GM03348 (cell line): ENCODE measurements at places on chromosomes 3 and 15.

- no peak for DNase-seq
Observed at GRCh38 chr3:157961665-157962064, 144.6 kb downstream of the SHOX2 start.

- DNase-seq = peak; percentile 54
Observed at GRCh38 chr3:43748179-43748578, 57.4 kb downstream of the ABHD5 start.

- DNase-seq = peak; percentile 91
Observed at GRCh38 chr3:126522363-126522788, 1.6 kb upstream of the CHST13 start.

- DNase-seq = no peak
Observed at GRCh38 chr3:132569153-132569552, 27.9 kb upstream of the ACKR4 start.

DNA sequence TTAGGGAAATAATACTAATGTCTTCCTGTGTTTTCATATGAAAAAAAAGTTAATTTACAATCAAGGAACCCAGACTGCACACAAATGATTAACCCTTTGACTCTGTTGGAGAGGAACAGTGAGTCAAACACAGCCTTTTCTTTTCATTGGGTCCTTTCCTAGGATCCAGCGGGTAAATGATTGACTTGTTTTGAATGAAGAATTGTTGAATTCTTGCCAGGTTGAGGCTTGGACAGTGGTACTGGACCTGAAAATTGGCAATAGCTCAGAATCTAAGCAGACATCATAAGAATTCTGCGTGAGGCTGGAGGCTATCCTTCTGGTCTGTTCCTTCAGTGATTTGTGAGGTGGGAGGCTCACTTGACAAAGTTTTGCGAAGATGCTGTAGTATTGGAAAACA is 143.0 kb downstream of the RYR3 start:
- DNase-seq = no peak

- no peak for DNase-seq
Observed at GRCh38 chr3:145490088-145491048, 670.6 kb downstream of the PLOD2 start.

DNA sequence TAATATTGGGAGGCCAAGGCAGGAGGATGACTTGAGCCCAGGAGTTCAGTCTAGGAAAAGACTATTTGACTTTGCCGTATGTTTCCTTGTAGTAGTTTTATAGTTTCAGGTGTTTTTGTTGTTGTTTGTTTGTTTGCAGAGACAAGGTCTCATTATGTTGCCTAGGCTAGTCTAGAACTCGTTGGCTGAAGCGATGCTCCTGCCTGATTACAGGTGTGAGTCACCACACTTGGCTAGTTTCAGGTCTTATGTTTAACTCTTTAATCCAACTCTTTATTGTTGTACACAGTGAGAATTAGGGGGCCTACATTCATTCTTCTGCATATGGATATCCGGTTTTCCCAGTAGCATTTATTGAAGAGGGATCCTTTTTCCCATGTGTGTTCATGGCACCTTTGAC is 32.0 kb downstream of the FAIM start:
- no peak for DNase-seq

- peak; percentile 24 for DNase-seq
Observed at GRCh38 chr3:59759298-59760031, 709.6 kb upstream of the CFAP20DC start.

DNA sequence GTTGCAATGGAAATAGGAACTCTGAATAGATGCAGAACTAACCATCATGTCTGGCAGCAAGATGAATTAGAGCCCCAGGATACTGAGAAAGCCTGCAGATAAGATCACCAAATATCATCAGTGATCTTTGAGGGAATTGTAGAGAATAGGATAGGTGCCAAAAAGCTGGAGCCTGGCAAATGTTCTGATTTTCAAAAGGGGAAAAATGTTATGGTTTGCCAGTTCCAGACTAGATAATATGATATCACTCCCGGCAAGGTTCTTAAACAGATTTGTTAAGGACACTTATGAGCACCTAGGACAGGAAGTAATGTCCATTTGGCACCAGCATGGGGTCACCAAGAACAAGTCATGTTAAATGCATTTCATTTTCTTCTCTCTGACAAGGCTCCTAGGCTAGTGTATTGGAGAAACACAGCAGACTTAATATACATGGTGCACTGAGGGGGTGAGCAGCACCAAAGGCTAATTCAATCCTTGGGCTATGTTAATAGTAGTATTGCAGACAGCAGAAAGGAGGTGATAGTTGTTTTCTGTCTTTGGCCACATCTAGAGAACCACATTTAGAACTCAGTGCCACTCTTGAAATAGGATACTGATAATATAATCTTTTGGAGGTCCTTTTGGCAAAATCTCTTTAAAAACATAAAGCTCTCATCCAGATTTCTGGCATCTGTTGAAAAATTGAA is 4.8 kb downstream of the SRGAP3 start:
- no peak for DNase-seq

- no peak for DNase-seq
Observed at GRCh38 chr3:196700801-196701200, 11.2 kb downstream of the CEP19 start.

DNA sequence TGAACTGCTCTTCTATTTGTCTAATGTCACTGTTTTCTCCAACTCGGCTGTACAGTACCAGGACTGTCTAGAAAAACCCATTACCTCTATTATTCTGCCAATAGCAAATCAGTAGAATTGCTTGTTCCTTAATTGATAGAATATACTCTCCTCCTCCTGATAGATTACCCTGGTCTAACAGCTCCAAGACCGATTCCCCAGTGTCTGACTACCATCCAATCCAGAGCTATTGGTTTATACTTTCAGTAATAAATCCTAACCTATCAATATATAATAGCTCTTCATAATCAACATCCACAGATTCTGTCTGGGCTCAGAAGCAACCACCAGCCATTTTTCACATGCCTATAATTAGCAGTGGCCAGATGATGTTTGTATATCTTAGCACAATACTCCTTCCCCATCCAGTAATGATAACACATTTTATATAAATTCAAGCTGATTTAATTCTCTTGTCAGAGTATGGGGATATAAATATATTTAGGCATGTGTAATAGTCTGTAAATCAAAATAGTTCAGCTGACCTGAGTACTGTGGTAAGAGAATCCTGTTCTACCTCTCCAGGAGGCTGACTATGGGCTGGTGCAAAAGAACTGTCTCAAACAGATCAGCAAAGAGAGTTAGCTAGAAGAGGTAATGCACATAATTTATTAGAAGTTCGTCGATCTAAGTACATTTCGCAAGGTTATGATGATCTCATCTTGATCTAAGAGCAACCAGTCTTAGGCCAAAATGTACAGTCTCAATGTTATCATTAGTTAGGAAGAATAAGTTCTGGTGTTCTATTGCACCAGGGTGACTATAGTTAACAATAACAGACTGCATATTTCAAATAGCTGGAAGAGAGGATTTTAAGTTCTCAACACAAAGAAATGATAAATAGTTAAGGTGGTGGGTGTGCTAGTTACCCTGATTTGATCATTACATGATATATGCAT is 193.4 kb downstream of the SHOX2 start:
- no peak for DNase-seq

DNA sequence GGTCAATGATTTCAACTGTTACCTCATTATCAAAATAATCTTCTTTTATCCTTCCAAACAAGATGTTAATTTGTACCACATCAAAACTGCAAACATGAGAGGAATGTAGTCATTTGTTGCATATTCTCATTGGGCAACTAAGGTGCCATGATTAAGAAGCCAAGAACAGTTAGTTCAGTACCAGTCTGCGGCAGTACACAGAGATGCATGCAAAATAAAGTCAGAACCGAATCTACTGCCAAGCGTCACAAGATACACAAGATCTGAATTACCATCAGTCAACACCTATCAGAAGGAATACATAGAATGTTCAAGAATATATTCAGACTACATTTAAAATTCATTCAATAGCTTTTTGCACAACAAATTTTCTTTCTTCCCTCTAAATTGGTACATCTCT is 127.6 kb upstream of the SPATA12 start:
- no peak for DNase-seq

GRCh38 chr3:171797265-171797679 is 13.0 kb downstream of the PLD1 start:
- DNase-seq = no peak

DNA sequence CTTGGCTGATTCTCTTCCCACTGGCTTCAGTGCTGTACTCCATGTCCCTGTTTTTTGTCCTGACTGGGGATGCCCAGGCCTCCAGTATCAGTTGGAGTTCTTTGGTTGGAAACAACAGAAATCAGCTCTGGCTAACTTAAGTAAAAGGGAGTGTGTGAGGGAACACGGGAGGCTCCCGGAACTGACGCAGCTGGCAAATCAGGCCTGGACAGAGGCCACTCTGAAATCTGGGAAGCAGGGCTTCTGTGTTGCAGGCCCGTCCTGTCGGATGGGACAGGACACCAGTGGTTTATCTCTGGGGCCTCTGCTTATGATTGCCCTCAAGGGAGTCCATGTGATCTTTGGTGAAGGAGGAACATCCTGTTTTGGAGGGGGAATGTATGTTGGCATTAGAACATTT is 124.3 kb downstream of the CHCHD6 start:
- DNase-seq = no peak

GRCh38 chr15:76346669-76347481 is 10.3 kb downstream of the ISL2 start:
- peak; percentile 29 for DNase-seq

DNA sequence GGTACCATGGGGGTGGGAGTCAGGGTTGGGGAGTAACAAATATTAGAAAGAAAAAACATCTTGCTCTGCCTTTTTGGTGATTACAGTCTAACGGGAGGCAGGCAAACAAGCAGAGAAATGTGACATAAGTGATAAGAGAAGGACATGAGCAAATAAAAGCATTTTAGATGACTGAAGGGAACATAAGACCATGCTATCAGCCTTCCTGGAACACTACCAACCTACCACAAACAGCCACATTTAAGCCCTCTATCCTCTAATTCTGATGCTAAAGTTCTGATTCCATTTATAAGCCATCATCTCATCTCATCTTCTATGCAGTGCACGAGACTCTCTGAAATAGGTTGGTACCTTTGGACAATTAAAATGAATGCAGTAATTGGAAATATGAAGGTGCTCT is 243.4 kb upstream of the P2RY1 start:
- DNase-seq = no peak

DNA sequence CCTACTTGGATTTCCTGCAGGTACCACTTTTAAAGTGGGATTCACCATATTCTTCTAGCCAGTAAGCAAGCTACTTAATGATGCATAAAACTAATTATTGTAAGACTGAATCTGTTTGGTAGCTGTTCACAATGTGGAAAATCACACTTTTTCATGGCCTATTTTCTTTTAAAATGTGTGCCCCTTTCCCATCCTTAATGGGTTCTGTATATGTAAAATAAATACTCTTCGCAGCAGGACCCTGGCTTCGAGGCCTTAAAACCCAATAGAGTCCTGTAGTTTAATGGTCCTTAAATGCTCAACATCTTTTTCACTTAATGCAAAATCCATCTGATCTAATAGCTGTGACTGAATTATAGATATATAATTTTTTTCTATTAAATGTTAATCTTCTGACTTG is 111.0 kb downstream of the UACA start:
- no peak for DNase-seq

GRCh38 chr3:68984011-68984530 is 29.4 kb downstream of the EOGT start:
- no peak for DNase-seq

DNA sequence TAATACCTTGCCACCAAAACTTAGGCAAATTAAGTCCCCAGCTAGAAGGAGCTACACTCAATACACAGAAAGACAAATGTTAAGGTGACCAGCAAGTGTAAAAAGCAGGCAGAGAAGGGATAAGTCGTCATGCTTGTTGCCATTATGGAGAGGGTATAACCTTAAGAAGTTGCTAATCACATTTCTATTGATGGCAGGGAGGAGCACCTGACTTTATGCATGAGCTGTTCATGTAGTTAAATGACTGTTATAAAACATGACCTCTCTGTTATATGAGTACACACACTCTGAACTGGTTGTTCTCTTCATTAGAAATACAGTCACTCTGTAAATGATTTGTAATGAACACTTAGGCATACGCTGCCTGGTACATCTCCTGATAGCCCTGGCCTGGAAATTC is 6.6 kb upstream of the CCNL1 start:
- DNase-seq = no peak

- DNase-seq = no peak
Observed at GRCh38 chr3:86104154-86104553, 886.8 kb downstream of the VGLL3 start.

GRCh38 chr3:122355612-122356011 is 27.4 kb downstream of the MIX23 start:
- DNase-seq = no peak

DNA sequence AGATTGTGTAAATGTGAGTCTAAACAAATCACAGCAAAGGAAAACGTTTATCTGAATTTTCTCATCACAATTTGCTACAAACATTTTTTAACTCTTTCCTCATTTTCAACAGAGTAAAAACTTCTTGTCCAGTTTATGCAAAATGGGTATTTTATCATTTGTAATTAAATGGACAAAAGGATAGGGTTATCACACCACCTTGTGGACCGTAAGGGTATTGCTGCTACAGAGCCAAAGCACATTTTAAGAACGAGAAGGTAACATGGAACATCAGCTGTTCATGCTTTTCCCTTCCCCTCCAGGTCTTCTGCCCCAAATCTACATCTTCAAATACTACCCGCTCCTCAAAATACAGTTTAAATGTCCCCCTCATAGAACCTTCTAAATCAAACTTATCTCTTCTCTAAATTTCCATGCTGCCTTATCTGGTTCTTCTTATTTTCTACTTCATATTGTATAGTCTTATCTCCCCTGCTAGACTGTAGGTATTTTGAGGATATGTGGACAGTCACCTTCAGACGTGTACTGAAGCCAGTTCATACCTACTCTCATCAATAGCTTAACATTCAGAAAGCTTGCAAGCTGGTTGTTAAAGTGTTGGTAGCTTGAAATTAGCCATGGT is 12.8 kb upstream of the SETMAR start:
- peak; percentile 49 for DNase-seq

DNA sequence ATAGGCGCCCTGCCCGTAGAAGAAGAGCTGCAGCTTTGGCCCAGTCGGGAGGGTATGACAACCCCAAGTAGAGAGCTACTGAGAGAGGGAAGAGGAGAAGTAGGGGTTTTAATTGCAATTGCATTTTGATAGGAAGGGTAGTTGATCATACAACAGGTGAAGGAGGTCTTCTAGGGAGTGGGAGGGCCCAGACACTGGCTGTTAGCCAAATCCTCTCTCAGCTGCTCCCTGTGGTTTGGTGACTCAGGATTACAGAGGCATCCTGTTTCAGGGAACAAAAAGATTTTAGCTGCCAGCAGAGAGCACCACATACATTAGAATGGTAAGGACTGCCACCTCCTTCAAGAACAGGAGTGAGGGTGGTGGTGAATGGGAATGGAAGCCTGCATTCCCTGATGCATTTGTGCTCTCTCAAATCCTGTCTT is 408.9 kb upstream of the THBS1 start:
- peak; percentile 82 for DNase-seq

DNA sequence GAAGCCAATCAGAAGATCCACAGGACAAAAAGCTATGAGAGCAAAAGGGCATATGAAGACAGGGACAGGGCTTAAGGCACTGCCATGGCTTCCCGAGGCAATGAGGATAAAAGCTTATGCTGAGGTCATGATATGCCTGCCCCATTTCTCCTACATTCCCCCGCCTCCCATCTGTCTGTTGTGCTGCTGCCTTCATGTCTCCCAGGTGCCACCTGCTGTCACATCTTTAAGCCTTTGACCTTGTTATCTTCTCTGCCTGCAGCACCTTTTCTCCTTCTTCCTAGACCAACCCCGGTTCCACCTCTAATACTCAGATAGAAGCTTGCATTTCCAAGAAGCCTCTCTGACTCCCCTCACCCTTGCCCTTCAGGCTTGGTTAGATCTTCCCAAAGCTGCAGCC is 213.8 kb downstream of the ARRDC4 start:
- DNase-seq = no peak
